ENCODE measurements at places on chromosomes 1 and 21.
A peak's percentile ranks its signal among the peaks of the same experiment; 100 is the strongest.

DNA sequence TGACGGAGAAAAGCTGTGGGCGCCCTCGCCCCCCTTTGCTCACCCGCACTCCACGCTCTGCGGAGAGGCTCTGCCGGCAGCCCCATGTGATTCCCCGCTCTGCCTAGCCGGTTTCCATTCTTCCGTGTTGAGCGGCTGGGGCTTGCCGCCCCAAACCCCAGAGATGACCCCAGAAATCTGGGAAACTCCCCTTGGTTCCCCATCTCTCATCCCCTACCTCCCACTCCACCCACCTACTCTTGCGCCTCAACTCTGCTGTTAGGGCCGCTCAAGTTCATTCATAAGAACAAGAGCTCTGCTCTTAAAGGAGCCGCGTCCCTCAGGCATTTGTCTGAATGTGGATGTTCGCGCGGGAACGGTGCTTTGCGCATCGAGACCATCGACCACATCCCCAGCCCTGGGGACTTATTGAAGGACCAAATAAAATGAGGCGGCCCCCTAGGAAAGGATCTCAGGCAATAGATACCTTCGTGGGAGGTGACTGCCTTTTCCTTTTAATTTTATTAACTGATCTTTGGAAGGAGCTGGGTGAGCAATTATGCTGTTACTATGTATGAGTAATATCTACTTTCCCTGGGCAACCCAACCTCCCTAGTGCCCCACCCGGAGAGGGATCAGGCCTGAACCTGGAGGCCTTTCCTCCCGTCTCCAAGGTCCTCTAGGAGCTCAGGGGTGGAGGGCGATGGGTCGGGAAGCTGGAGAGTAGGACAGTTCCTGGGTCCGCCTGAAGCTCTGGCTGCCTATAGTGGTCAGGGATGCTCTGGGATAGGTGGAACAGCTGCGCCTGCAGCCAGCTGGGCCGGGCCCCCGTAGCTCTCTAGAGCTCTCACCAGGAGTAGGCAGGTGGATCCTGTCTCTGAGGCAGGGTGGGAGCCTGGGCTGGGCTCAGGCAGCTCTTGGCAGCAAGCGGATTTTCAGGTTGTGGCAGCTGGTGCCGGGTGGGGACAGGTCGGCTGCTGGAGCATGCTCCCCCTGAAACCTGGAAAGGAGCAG, 898 bp downstream of the MFSD2A start:
- DNase-seq, result no peak

DNA sequence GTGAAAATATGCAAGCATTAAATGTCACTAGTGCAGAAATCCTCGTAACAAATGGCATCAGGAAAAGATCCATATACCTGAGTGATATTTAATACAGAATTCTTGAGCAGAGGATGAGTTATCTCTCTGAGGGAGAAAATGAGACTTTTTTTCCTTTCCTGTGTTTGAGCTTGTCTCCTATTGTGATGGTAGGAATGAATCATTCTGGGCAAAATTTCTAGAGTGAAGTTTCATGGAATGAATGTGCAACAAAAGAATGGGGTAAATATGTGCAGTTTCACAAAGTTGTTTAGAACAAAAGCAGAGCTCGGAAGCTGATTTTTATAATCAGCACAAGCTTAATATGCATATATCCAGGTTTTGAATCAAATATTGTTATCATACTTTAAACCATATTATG, 4.6 kb downstream of the CTPS1 start:
- DNase-seq, result no peak

DNA sequence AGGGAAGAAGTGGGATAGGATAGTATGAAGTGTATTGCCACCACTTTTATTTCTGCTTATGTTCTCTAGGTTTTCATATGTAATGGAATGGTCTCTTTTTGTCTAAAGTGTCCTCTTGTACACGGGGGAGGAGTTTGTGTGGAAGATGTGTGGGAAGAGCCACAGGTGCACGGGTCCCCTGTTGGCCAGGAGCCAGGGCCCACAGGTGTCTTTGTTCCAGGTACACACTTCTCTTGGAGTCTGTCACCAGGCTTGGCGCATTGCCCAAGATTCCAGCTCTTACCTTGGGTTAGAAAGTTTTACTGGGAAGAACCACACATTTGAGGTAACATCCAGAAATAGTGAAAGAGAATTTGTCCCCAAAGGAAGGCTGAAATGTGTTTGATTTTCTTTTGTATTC, 10.5 kb downstream of the TENT5C start:
- no peak for DNase-seq

DNA sequence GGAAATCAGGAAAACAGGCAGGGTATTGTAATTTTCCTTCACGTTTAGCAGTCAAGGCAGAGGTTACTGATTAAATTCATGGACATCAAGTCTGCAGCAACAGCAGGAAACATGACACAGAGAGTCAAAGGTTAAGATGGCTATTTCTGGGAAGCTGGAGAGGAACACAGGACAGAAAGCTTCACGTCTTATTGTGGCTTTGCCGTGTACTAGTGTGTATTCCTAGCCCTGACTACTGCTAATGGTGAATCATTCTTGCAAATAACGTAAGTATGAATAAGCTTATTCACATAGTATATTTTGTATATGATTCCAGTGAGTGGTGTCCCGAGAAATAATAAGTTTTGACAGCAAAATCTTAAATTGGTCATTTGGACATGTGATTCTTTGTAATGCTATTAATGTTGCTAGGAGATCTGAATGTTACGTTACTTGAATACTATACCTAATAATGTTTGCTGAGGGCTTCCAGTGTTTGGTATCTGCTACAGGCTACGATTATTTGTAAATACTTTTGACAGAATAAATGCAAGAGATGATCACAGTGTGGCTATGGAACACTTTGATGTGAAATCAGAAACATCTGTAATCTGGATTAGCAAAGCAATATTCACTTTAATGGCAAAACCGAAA, 77.4 kb downstream of the DISP1 start:
- DNase-seq, result peak; percentile 85

DNA sequence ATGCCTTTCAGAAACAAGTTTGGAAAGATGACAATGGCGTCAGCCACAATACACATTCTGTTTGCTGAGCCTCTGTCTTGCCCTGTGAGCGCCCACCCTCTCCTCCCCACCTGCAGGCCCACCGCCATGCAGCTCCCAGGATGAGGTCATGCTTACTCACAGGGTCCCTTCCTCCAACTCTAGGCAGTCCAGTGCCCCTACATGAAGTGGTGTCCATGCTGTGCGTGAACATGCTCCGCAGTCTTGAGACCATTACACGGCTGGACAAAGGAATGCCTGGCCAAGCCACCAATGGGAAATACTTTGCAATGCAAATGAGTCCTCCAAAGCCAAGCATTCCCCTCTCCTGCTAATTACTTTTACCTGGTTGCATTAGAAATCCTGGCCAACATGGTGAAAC, 92.2 kb downstream of the CD58 start:
- DNase-seq, result no peak

GRCh38 chr1:168623003-168623828, 46.8 kb downstream of the XCL1 start:
- DNase-seq, result no peak

DNA sequence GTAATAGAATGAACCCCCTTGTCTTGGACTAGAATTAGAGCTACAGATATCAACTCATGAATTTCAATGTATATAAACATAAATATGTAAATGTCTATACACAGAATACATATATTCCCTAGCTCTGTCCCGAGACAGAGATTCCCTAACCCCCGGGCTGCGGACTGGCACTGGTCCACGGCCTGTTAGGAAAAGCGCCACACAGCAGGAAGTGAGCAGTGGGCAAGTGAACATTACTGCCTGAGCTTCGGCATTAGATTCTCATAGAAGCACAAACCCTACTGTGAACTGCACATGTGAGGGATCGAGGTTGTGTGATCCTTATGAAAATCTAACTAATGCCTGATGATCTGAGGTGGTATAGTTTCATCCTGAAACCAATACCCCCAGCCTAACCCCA, 51.2 kb downstream of the PIK3R3 start:
- DNase-seq, result no peak

Measured in retinal pigment epithelial cell (primary cell).